ENCODE measurements at places on chromosomes 1 and 21.

DNA sequence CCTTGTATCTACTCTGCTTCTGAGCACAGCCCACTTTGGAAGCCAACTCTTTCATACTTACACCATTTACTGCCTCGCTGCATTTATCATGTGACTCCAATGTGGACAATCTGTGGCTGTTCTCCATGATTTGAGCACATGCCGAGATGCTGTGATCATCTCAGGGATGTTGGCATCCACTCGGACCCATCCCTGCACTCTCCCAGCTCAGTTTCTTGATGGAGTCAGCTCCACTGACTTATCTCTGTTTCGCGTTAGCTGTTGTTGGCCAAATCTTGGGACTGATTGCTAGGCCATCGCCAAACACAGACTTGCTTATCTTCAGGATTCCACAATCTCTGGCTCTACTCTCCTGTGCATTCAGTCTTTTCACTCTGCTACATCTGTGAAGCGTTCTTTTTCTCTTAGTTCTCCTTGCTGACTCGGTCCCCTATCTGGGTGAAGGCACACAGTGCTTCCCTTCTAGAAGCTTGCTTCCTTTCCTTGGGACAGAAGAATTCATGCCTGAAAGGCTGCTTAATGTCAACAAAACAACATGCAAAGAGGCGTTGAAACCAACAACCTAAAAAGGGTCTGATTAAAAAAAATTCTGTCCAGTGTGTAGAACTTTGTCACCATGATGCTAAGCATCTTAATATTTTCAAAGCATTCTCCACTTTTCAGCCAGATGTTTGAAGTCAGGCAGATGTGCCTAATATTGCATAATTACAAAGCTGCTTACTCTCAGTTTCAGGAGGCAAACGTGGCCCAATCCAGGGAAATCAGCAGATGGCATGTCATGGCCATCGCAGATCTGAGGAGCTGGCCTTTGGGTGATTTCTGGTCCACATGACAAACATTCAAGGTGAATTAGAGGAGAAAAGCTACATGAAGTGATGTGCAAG lies 120.7 kb downstream of the NGF start:
- no peak for DNase-seq

GRCh38 chr1:9292361-9293240 lies at the start of gene SPSB1:
Gene SPSB1 (plus strand): TSS chr1:9292894. CDS start chr1:9355892, 62,998 bp downstream.
- peak; percentile 86 for DNase-seq

DNA sequence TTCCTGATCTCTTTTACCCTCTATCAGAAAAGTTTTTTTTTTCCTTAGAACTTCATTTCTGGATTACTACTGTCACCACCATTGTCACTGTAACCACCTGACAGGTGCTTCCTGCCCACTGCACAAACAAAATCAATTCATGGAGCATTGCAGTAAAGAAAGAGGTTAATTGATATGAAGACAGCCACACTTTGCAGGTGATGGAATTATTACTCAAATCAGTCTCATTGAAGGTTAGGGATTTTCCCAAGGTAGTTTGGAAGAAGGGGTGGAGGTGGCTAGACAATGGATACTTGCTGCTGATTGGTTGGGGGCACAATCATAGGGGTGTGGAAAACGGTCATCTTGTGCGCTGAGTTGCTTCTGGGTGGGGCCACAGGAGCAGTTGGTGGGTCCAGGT lies 230.8 kb upstream of the CACYBP start:
- DNase-seq: no peak

DNA sequence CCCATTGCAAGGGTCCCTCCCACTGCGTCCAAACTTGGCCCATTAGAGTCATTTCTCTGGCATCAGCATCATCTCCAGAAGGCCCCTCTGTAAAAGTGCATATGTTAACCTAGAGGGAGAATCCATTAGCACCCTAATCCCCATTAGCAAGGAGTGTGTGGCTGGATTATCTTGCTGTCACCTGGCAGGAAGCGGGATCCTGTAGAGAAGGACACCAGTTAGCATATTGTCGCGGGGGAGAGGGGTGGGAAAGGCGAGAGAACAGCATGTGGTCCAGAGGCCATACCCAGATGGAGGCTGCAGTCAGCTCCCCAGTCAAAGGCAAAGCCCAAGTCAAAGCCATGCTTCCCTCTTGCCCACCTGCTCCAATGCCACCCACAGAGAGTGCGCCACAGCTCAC lies 64.0 kb downstream of the OLIG1 start:
- DNase-seq: no peak

DNA sequence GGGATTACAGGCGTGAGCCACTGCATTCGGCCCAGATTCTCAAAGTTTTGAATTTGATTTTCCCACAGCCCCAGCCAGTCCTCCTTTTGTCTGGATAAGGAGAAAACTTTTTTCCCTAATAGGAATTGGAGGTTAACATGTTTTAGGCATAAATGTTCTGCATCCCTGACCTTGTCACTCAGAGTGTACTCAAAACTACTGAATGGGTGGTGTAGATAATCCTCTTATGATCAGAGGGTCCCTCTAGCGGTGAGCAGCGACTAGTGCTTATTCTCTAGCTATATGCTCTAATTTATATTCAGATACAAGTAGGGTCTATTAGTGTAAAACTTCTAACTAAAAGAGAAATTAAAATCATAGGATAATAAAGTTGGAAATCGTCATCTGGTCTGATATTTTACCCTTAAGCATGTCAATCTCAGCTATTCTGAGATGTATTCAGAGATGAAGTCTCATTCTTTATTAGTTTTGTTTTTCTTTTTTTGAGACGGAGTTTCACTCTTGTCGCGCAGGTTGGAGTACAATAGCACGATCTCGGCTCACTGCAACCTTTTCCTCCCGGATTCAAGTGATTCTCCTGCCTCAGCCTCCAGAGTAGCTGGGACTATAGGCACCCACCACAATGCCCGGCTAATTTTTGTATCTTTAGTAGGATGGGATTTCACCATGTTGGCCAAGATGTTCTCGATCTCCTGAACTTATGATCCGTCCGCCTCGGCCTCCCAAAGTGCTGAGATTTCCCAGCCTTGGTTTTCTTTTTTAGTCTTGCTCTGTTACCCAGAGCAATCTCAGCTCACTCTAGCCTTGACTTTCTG lies 2.7 kb upstream of the PSMD4 start:
- peak; percentile 77 for DNase-seq
